ENCODE measurements at places on chromosomes 2 and 18. TPM values are rescaled to one million over a fixed set of nuclear protein-coding genes. Genes with fewer than 3 reads are reported as not detected.
A peak's percentile ranks its signal among the peaks of the same experiment; 100 is the strongest.

DNA sequence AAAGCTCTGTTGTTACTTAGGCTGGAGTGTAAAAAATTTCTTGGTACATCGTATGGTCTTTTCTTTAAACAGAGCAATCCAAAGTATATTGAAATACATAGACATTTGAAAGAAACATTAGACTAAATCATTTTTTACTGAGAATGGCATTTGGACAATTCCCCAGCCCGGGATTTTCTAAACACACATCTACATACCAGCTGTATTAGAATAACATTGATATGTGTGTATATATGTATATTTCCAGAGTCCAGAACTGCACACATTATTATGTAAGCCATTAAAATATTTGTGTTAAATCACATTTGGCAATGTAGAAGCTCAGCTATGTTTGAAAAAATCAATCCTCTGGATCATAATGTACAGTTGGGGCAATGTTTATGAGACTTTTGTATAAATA is 1853.6 kb upstream of the LRRTM1 start:
- DNase-seq = no peak

DNA sequence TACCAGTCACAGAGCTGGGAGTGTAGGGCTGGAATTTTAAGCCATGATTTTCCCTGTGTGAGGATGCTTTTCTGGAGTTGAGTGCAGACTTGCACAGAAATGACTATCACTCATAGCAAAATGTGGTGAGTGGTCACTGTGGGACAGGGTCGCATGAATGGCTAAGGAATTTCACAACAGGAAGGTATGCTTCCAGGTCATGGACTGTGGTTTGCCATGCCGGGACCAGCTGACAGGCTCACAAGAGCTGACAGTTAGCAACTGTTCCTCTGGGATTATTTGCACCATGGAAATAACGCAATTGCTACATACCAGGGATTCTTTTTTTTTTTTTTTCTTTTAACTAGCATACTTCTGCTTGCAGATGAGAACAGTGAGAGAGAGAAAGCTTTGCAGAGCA is 3.8 kb upstream of the UXS1 start:
- peak; percentile 54 for DNase-seq

Gene CABYR
- 0.60 TPM for total RNA-seq

Gene NAT8
- total RNA-seq = not detected

Gene CDH2
- total RNA-seq = 2.2 TPM

DNA sequence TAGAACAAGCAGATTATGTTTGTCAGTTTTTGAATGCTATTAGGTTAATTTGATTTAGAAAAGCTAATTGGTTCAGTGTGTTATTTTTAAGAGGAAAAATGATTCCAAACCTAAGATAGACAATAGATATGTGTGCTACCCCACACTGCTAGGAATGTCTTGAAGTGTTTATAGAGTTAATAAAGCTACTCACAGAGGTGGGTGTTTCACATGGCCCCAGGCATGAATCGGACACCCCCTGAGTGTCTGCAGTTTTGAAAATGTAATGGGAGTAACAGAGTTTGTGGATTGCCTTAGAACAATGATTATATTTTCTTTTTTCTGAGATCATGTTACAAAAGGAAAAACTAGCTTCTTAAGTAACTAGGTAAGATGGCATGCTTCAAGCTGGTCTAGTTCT is 348.3 kb downstream of the ADCYAP1 start:
- DNase-seq = no peak
